CD8-positive, alpha-beta memory T cell (primary cell): ENCODE measurements at places on chromosomes 3 and 15.
A peak's percentile ranks its signal among the peaks of the same experiment; 100 is the strongest.

GRCh38 chr15:63870043-63870394, 36.3 kb upstream of the HERC1 start:
- DNase-seq, result no peak

DNA sequence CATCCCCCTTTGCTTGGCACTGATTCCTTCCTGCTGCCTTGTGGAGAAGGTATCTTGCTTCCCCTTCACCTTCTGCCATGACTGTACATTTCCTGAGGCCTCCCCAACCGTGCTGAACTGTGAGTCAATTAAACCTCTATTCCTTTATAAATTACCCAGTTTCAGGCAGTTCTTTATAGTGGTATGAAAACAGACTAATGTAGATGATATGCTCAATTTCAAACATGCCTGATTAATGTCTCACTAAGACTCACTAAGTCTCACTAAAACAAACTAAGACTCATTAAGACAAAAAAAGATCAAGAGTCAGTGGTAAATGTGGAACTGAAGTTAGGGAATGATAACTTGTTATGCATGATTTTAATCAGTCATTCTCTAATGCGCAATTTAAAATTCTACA, 606.6 kb downstream of the RBMS3 start:
- no peak for DNase-seq

DNA sequence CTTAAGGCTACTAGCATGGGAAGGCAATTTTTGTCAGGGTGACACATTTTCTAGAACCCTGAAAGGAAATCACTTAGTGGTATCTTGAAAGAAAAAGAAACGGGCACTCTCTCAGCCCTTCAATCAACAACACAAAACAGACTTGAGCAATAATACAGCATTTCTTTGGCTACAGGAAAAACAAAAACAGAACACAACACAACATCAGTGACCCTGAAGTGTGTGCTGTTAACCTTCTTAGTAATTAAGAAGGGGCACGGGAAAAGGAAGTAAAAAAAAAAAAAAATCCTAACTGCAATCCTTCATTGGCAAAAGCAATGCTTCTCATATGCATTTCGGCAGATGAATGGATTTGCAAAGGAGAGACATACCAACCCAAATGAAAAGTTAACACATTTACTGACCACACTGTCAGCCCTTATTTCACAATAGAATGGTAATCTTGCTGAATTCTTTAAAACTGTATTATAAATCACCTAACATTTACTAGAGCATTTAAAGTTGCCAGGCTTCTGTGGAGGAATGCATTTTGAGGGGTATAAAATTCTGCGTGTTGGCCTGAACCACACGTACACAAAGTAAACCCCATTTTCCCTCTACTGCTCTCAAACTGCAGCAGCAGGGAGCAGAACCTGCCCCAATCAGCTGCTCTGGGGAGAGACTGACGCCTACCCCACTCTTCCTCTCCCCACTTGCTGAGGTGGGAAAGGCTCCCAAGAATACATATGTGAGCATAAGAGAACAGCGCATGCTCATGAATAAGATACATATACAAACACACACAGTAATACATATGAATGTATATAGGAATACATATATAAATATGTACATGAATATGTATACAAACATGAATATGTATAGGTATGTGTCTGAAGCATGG, 198.5 kb downstream of the FOXP1 start:
- no peak for DNase-seq

- no peak for DNase-seq
Observed at GRCh38 chr3:159795681-159796175, 192.9 kb upstream of the IL12A start.

DNA sequence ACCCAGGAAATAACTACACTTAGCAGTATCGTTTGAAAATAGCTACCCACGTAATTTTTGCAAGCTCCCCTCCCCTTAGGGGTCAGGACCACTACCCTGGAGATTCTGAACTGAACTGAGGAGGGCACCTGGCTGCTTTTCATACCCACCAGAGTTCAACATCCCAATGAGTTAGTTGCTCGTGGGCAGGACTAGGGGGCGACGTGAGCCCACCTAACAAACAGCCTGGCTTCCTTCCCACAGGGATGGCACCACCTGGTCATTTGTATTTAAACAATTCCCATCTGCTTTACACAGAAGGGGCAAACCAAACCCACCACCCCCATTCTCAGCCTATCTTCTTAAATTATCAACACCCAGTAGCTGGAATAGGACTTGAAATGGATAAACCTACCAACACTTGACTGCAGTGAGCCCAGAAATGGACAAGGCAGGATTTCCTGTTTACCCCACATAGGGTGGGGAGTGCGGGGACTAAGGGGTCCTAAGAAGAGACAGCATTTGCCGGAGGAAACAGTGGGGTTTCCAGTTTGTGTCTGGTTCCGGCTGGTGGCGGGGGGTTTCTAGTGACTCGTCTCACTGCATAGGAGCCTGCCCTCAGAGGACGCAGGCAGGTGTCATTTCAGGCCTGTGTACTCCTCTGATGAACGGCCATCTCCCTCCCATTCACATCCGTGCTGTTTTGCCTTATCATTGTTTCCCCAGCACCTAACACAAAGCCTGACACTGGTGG, 11.6 kb upstream of the VGLL4 start:
- DNase-seq, result peak; percentile 20

GRCh38 chr3:105608623-105609022, 241.9 kb downstream of the ALCAM start:
- DNase-seq, result no peak

GRCh38 chr3:177357352-177358090, 160.2 kb upstream of the TBL1XR1 start:
- no peak for DNase-seq

DNA sequence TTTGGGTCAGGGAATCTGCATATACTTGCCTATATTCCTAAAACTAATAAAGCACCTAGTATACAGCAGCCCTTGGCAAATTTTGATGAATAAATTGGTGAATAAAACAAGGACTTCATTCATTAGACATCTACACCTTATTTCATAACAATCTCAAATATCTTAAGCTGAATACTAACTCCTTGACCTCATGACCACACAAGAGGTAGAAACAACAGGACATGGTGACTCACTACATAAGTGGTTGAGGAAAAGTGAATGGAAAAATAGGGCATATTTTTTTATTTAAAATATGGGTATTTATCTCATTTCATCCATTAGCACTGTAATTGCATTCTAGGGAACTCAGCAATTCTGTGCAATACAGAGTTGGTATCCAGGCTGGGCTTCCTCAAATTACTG, 7.8 kb upstream of the STAC start:
- DNase-seq, result no peak

DNA sequence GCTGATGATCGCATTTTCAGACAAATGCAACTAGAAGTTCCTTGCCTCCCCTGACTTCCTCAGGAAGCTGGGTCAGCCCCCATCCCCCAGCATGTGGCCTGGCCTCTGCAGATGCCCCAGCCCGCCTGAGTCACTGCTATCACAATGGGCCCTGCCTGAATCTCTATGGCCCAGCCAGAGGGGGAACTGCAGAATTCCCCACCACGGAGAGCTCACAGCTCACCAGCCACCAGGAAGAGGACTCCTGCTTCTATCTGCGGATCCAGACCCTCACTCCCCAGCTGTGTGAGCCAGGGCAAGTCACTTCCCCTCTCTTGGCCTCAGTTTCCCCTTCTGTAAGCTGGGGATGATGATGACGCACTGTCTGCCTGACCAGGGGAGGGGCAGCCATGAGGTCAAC, 6.9 kb downstream of the PLXND1 start:
- DNase-seq, result no peak

- DNase-seq, result no peak
Observed at GRCh38 chr3:14877469-14877868, 58.7 kb downstream of the FGD5 start.

GRCh38 chr3:122066331-122067213, 11.4 kb downstream of the CD86 start:
- DNase-seq, result no peak

- no peak for DNase-seq
Observed at GRCh38 chr3:126057501-126057819, 26.5 kb downstream of the SLC41A3 start.

GRCh38 chr15:56883088-56883487, 35.4 kb upstream of the TCF12 start:
- DNase-seq, result no peak

- no peak for DNase-seq
Observed at GRCh38 chr15:76972389-76973361, 22.3 kb upstream of the PSTPIP1 start.

DNA sequence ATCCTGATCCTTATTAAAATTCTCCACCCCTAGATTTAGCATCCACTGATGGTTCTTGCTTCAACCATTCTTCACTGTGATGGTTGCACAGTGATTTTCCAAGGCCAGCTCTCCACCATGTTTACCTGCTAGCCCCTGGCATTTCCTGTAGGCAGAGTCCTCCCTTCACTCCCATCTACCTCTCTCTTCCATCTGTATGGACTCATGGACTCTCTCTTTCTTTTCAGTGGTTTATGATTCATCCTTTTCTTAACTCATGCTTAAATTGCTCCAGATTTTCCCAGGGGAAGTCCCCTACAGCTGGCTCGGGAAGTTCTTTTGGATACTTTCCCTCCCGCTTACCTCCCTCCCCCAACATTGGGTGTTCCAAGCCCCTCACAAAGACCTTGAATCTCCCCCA, 18.7 kb downstream of the TGM4 start:
- no peak for DNase-seq

DNA sequence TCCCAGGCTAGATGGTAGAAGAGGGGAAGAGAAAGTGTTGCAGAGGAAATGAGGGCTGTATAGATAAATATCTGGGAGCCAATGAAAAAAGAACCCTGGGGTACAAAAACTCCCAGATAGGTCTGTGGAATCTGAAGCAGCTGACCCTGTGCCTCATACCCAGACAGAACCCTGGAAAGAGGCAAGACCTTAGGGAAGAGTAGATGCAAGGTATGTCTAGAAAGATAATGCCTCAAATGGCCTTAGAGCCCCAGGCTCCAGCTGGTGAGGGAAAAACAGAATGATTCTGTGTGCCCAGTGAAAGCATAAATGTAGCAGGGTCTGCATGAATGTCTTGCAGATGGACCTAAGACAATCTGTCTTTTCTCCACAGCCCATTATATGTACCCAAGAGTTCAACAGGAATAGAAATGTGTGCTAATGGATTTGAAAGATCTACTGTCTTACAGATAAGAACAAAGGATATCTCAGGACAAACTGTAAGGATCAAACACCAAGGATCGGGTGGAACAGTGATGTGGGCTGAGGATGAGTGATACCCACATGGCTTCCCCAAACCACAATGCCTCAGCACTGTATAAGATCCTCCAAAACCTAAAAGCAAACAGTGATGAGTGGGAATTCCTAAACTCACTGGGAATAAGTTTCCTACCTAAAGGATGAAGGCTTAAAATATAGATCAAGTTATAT, 58.8 kb downstream of the NCEH1 start:
- DNase-seq, result no peak

- DNase-seq, result no peak
Observed at GRCh38 chr15:60721707-60722106, 242.8 kb upstream of the ICE2 start.

GRCh38 chr15:57045741-57046382, 127.4 kb downstream of the TCF12 start:
- DNase-seq, result no peak

DNA sequence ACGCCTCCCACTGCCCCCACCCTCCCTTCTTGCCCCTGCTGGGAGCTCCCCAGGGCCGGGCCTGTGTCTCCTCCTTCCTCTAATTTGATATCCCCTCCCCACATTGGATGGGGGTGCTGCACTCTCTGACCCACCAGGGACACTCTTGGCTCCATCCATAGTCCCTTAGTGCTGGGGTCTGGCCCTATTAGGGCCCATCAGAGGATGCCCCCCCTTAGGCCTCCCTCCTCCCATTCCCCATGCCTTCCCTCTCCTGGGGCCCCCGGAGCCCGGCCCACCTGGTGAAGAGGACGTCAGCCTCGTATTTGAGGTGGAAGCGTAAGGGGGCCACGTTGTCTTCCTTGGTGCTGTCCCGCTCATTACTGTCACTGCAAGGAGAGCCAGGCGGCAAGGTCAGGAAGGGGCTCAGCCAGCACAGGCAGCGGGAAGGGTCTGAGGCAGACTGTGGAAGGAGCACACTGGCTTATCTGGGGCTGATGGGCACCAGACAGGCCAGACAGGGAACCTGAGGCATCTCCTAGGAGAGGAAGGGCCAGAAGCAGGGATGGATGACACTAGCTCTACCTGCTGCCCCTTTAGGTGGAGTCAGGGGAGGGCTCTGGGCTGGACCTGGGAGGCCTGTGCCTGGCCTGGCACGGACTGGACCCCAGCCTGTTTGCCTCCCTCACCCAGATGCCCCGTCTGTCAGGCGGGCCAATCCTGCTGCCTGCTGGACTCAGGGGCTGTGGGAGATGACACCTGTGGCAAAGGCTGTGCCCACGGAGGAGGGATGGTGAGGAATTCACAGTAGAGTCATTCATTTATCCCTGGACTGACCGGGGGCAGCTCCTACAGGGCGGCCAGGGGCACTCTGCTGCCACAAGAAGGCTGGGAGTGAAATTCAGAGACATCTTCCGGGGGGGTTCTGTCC, 36.2 kb downstream of the FEM1B start:
- no peak for DNase-seq

DNA sequence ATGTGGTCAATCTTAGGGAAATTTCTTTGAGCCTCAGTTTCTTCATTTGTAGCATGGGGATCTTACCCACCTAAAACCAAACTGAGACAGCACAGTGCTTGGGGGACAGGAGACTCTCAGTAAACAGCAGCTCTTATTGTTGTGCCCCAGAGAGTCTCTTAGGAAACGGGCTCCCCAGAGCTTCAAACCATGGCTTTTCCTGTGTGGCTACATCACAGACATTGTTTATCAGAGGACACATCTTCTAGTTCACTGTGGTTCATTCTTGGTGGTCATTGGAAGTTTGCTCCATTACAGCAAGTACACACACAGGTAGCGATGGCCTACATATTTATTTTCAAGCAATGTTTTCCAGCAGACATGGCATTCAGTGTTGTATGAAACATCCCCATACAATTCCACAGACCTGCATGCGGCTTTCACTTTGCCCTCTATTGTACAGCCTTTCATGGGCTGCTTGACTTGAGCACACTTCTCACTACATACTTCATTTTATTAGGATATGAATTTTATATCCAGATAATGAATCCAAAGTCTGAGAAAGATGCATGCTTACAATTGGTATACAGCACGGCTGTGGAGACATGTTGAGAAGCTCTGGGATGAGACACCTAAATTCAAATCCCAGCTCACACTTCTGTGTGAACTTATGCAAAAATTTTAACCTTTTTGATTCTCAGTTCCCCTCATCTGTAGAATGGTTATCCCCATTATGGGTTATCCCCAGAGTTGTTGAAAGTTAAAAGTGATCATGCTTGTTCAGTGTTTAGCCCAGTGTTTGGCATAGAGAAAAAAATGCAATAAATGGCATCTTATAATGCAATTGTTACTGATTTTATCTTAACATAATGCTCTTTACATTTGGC, 84.8 kb upstream of the ICE2 start:
- DNase-seq, result no peak
